CD4-positive, alpha-beta T cell treated with Interleukin-21 for 1 hour (primary cell): ENCODE measurements at places on chromosomes 13 and 19.
A peak's percentile ranks its signal among the peaks of the same experiment; 100 is the strongest.

- no peak for DNase-seq
These were observed 42.3 kb downstream of the LRCH1 start for GRCh38 chr13:46595136-46595884.

DNA sequence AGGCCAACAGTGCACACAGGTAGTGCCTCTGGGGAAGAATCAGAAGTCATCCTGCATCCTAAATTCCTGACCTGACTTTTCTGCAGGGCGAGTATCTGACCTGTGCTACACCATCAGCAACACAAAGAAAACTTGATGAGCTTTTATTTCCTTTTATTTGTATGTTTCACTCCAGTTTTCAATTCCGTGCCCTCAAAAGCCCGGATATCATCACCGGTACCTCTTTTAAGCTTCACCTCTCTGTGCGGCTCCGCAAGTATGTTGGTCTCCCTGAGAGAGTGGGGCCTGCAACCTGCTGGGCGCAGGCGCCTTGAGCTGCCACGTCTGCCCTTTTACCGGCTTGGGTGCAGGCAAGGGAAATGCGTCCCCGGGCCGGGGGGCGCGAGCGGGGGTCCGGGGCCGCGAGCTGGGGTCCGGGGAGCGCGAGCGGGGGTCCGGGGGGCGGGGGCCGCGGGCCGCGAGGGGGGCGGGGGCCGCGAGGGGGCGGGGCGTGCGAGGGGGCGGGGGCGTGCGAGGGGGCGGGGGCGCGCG, 4.3 kb upstream of the DUXA start:
- DNase-seq = peak; percentile 51

- DNase-seq = no peak
These were observed 10.0 kb upstream of the CPAMD8 start for GRCh38 chr19:17036640-17037039.

DNA sequence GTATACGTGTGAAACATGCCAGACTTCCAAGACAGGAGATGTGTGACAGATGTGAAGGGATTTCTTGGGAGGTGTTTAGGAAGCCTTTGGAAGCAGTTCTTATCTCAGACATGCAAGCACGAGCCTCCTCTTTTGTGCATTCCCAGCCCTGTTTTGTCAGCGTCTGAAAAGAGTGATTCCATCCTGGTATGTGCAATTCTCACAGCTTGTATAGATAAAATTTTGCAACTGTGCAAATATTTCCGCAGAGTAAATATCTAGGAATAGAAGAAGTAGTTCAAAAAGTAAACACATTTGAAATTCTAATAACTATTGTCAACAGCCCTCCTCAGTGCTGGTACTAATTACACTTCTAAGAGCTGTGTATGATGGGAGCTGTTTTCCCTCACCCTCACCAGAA, 72.3 kb upstream of the C1QTNF9B start:
- DNase-seq = no peak

DNA sequence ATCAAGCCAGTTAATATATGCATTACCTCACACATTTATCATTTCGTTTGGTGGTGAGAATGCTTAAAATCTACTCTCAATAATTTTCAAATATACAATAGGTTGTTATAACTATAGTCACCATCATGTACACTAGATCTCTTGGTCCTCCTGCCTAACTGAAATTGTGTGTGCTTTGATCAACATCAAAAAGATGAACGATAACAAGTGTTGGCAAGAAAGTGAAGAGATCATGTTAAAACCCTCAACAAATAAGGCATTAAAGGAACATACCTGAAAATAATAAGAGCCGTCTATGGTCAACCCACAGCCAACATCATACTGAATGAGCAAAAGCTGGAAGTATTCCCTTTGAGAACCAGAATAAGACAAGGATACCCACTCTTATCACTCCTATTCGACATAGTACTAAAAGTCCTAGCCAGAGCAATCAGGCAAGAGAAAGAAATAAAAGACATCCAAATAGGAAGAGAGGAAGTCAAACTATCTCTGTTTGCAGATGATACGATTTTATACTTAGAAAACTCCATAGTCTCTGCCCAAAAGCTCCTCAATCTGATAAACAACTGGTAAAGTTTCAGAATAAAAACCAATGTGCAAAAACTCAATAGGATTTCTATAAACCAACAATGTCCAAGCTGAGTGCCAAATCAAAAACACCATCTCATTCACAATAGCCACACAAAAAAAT, 27.9 kb upstream of the OR10H1 start:
- DNase-seq = peak; percentile 19
